SJCRH30 (cell line): ENCODE measurements at places on chromosomes 1 and 21. TPM values are rescaled to one million over a fixed set of nuclear protein-coding genes. Genes with fewer than 3 reads are reported as not detected.

The SH3BP5L gene
- 14.2 and 15.8 TPM in 2 replicates for total RNA-seq

The ATP1A2 gene
- 40.2 and 44.2 TPM in 2 replicates for total RNA-seq

The ZFP69 gene
- 10.5 and 11.7 TPM in 2 replicates for total RNA-seq

The PRKAB2 gene
- total RNA-seq = 13.2 and 14.0 TPM in 2 replicates

The CCDC185 gene
- not detected in 2 replicates for total RNA-seq

GRCh38 chr1:239056940-239057339 is 329.4 kb upstream of the CHRM3 start:
- DNase-seq = no peak
- H3K36me3 ChIP-seq = no peaks in the 10 kb centered on the region
- H3K4me3 ChIP-seq = no peak overlapping the region
- no peaks in the 10 kb centered on the region for H3K27me3 ChIP-seq
- no peaks in the 10 kb centered on the region for H3K4me1 ChIP-seq
- H3K27ac ChIP-seq = no peak overlapping the region

- peaks cover 27% of the 10 kb centered on the region for H3K36me3 ChIP-seq
- peaks cover 13% of the 10 kb centered on the region for H3K4me1 ChIP-seq
- H3K4me3 ChIP-seq = peak overlapping the region; percentile 70
- H3K27me3 ChIP-seq = no peaks in the 10 kb centered on the region
- peak overlapping the region; percentile 86 for H3K27ac ChIP-seq
These were observed 661 bp downstream of the PLEKHO1 start for GRCh38 chr1:150150133-150151021.

DNA sequence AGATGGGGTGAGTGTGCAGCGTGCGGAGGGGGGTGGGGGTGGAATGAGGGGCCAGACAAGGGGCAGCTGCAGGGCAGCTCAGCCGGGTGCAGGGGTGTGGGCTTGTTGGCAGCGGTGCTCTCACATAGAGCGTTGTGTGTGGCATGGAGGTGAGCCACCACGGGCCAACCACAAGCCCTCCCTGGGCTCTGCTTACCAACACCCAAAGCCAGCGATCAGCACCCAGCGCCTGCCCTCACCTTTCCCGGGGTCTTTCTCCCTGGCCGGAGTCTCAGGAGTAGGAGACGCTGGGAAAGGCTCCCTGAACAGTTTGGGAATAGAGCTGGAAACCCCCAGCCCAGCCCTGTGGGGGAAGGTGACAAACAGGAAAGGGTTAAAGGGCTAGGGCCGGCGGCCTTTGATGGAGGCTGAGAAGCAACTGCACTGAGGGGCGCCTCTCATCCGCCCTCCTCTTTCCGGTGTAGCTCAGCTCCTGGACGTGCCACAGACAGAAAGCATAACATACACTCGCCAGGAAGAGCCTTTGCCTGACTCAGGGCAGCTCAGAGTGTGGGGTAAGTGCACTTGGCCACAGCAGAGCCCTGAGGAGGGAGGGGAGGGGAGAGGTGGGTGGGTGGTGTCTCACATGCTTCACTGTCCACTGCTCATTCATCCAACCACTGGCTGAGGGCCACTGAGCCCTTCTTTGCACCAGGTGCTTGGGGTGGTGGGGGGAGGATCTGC is 577 bp downstream of the IKBKE start:
- peaks cover 34% of the 10 kb centered on the region for H3K4me1 ChIP-seq
- DNase-seq = peak; percentile 75
- no peaks in the 10 kb centered on the region for H3K36me3 ChIP-seq
- peak overlapping the region; percentile 1; the same call in 1 of the 2 replicates for H3K27ac ChIP-seq
- H3K4me3 ChIP-seq = peak overlapping the region; percentile 61

DNA sequence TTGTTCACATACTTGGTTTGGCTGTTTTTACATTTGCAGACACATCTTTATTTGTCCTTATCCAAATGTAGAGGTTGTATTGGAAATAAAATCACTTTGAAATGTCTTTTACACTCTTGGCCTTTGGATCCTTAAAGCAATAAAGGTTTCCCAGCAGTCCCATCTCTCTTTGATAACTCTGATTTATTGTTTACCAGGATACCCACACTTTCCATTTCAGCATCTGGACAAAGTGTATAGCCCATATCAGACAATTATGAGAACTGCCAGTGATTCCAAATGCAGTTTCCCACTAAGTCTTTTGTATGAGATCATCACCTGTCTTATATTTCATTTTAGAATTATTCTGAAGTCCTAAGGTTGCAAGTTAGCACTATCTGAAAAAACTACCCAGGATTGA is 114.7 kb downstream of the NEK7 start:
- no peaks in the 10 kb centered on the region for H3K36me3 ChIP-seq
- H3K27me3 ChIP-seq = no peaks in the 10 kb centered on the region
- DNase-seq = no peak
- no peaks in the 10 kb centered on the region for H3K4me1 ChIP-seq
- no peak overlapping the region for H3K27ac ChIP-seq

GRCh38 chr21:29465546-29465945 is 166.8 kb downstream of the BACH1 start:
- no peak overlapping the region for H3K4me3 ChIP-seq
- DNase-seq = no peak
- no peaks in the 10 kb centered on the region for H3K4me1 ChIP-seq
- H3K27me3 ChIP-seq = no peaks in the 10 kb centered on the region
- no peaks in the 10 kb centered on the region for H3K36me3 ChIP-seq

DNA sequence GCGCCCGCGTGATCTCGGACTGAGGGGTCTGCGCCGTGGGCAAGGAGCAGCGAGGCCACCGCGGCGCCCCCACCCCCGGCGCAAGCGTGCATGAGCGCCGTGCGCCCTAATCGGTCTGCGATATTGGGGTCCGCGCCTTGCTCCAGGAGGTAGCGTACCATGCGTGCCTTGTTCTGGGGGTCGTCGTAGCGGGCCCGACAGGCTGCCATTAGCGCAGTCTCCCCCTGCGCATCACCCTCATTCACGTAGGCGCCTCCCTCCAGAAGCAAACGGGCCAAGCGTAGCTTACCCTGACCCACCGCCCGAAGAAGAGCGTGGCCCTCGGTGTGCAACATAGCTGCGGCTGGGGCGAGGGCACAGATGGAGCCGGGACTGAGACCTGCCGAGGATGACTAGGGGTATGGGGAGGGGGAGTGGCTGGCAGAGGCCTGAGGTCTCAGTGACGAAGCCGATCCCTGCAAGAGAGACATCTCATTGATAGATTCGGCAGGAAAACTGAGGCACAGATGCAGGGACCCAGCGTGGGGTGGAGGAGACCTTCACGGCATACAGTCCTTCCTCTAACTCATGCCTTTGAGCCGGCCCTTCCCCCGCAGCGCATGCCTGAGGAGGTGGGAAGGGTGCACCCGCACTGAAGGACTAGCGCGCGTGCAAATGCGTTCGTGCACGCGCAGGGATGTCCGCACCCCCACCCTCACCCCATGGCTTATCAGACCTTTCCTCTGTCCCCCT is 2.8 kb downstream of the ANKRD34A start:
- H3K27me3 ChIP-seq = no peaks in the 10 kb centered on the region
- H3K27ac ChIP-seq = no peak overlapping the region
- peaks cover 19% of the 10 kb centered on the region for H3K4me1 ChIP-seq
- no peaks in the 10 kb centered on the region for H3K36me3 ChIP-seq
- DNase-seq = no peak

- no peaks in the 10 kb centered on the region for H3K36me3 ChIP-seq
- H3K27me3 ChIP-seq = no peaks in the 10 kb centered on the region
These were observed 87.0 kb upstream of the ZC3H11B start for GRCh38 chr1:219699870-219700269.
